NCI-H1105 treated with DMSO at 0.1 percent for 48 hours (cell line): ENCODE measurements at places on chromosomes 4 and X.
A peak's percentile ranks its signal among the peaks of the same experiment; 100 is the strongest.

- DNase-seq = no peak
These were observed 166.1 kb upstream of the PDE5A start for GRCh38 chr4:119794681-119795080.

GRCh38 chr4:55499495-55499894 lies 47.2 kb downstream of the CLOCK start:
- DNase-seq = no peak

DNA sequence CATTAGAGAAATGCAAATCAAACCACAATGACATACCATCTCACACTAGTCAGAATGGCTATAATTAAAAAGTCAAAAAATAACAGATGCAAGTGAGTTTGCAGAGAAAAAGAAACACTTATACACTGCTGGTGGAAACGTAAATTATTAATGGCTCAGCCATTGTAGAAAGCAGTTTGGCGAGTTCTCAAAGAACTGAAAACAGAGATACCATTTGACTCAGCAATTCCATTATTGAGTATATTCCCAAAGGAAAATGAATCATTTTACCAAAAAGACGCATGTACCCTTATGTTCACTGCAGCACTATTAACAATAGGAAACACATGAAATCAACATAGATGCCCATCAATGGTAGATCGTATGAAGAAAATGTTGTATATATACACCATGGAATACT lies 75.0 kb downstream of the NAA11 start:
- DNase-seq = no peak

DNA sequence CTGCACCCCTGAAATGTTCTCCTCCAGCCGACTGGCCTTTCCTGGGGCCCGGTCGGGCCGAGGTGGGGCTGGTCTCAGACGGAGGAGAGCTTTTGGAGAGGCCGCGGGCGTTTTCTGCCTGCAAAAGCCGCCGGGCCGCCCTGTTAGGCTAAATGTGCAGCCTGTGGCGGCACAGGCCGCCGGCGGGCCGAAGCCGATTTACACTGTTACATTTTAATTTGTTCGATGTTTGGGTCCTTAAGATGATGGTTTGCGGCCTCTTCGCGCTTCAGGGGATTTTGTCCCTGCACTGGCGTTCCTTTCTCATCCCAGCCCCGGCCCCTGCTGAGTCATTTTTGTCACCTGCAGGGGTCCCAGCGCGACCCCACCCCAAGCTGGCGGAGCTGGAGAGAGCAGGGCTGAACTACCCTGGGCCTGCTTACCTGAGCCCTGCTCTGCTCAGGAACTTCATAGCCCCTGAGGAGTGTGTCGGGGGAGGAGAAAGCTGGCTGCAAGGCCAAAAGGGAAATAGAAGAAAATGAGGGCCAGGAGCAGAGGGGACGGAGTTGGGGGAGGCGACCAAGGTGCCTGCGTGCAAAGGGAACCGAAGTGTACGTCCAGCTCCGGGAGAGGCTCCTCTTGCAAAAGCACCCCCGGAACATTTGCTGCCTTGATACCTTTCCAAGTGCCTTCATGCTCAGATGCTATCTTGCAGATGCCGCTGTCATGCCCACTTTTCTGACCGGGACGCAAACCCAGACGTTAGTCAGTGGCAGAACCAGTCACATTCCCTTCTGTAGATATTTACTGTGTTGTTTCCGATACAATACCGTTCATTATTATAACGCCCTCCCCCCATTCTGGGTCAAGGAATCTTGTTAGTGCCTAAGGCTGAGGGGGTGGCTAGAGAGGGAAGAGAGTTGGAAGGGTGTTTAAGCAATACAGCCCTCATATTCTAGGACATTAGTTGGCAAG lies 977 bp upstream of the RBBP7 start:
- peak; percentile 34 for DNase-seq

DNA sequence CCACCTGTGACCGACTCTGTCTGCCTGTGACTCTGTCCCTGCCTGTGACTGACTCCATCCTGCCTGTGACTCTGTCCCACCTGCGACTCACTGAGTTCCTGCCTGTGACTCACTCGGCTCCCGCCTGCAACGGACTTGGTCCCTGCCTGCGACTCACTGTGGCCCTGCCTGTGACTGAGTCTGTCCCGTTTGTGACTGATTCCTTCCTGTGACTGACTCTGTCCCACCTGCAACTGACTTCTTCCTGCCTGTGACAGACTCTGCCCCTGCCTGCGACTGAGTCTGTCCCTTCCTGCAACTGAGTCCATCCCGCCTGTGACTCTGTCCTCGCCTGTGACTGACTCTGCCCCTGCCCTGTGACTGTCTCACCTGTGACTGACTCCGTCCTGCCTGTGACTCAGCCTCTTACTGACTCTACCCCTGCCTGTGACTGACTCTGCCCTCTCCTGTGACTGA lies 9.6 kb upstream of the UVSSA start:
- no peak for DNase-seq

- DNase-seq = no peak
These were observed 568.0 kb downstream of the IL1RAPL1 start for GRCh38 chrX:29155286-29155685.

- no peak for DNase-seq
These were observed 192.0 kb upstream of the ETNPPL start for GRCh38 chr4:108954880-108955279.

- no peak for DNase-seq
These were observed 1851.2 kb upstream of the ADGRL3 start for GRCh38 chr4:59348949-59349348.

DNA sequence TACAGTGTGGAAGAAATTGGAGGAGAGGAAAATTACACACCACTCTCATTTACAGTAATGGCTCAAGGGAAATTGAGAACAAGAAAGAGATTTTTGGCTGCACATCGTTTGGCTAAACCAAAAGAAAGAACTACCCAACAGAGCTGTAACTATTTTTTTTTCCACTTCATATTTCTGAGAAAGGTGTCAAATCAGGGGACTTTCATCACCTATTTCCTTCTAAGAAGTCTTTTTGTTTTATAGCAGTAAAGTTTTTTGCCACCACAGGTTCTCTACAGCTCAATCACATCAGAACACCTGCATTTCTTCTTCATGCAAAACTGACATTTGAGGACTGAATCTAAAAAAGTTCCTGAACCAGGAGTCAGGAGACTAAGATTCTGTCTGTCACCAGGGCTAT lies 57.5 kb upstream of the TNIP3 start:
- no peak for DNase-seq

- DNase-seq = no peak
These were observed 145.5 kb downstream of the SHOX start for GRCh38 chrX:776061-776460.

- no peak for DNase-seq
These were observed 109.1 kb downstream of the RBM47 start for GRCh38 chr4:40520533-40520932.

DNA sequence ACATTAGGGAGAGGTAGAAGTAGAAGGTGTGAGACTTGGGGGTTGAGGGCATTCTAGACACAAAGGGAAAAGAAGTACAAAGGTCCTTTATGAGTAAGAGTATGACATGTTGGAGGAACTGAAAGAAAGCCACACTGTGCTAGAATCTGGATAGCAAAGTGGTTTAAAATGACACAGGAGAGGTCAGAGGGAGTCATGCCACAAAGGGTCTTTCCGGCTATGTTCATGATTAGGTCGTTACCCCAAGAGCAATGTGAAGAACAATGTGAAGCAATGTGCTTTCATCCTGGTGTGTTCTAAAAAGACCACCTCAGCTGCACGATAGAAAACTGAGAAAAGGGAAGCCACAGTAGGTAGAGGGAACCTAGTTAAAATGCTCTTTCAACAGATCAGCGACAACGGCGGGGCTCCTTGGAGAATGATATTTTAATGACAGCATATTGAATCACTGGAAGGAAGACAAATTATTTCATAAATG lies 29.2 kb downstream of the SMIM14 start:
- no peak for DNase-seq

- no peak for DNase-seq
These were observed 3.6 kb downstream of the OTUD4 start for GRCh38 chr4:145176641-145177432.

DNA sequence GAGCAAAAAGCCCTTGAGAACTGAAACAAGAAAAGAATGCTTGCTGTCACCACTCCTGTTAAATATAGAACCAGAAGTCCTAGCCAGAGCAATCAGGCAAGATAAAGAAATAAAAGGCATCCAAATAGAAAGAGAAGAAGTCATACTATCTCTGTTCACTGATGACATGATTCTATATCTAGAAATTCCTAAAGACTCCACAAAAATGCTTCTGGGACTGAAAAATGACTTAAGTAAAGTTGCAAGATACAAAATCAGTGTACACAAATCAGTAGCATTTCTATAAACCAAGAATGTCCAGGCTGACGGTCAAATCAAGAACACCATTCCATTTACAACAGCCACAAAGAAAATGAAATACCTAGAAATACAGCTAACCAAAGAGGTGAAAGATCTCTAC lies 552.7 kb upstream of the SLIT2 start:
- DNase-seq = no peak

- DNase-seq = peak; percentile 35
These were observed 299.1 kb upstream of the BMP3 start for GRCh38 chr4:80731436-80731835.

- DNase-seq = peak; percentile 72
These were observed 900 bp downstream of the TRO start for GRCh38 chrX:54921427-54922021.

GRCh38 chr4:15402974-15403373 lies 24.9 kb upstream of the C1QTNF7 start:
- no peak for DNase-seq

DNA sequence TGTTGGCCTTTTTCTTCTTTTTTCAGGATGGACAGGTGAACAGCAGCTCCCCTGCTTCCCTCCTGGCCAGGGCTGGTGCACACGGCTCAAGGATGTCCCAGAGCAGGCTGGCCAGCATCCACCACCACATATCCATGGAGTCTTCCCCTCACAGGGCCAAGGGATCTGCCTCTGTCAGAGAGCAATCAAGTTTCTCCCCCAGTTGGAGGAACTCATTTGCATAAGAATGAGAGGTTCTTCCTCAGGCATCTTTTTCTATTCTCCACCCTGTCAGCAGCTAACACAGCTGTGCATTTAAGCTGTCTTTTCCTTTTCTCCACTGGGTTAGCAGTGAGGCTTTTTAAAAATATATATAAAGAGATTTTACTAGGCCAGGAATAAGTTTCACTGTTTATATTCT lies 143.8 kb downstream of the ANAPC10 start:
- DNase-seq = no peak

DNA sequence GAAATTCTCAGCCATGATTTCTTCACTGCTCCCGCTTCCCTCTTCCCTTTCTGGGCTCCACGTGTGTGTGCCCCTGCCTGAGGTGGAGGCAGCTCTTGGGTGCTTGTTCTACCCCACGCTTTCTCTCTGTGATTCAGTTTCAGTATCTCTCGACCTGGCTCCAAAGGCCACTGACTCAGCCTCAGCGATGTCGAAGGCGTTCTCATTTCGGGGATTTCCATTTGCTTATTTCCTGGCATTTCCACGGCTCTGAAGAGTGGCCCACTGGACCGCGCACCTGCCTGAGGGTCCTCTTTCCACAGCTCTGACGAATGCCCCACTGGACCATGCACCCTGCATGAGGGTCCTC lies 52.4 kb downstream of the GAK start:
- DNase-seq = no peak

- DNase-seq = no peak
These were observed 154.0 kb downstream of the TMEM47 start for GRCh38 chrX:34503119-34503518.

DNA sequence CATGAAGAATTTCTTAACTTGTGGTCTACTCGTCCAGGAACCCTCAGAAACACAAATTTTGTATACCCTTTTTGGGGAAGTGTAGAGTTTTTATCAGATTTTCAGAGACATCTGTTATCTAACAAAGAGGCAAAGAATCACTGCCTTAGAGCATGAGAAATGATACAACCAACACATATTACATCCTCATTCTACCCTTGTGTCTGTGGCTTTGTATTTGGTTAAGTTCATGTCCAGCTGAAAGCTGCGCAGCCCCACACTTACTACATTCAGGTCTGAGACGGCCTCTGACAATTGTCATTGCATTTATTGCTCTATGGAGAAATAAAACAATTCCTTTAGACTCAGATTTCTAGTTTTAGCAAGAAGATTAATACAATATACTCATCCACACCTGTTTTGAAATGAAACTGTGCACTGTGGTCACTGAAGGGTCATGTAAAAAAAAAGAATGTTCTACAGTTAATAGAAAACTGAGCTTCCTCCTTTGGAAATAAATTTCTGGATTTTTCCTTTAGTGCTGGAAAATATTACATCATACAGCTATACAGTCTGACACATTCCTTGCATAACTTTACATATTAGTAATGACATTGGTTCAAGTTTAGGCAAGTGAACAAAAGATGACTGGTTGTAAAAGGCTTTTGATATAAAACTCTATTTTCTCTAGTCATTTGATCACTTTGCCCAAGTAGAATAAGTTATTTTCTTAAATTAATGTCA lies 39.8 kb downstream of the GLRB start:
- DNase-seq = no peak

GRCh38 chr4:40649321-40649720 lies 19.7 kb upstream of the RBM47 start:
- no peak for DNase-seq

DNA sequence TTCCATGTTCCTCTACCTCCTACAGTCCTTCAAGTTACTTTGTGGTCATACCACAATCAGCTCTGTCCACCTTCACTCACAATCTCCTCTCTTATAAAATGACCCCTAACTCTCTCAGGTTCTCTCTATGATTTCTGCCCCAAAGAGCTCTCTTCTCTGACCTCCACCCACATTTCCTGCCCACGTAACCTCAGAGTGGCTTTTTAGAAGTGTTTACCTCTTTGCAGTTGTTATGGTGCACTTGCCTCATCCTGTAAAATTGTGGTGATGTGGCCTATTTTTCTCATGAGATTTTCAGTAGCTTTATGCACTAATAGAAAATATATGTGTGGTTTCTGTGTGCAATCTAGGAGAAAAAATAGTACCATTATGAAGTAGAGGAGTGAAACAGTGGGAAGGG lies 215.8 kb downstream of the PACRGL start:
- no peak for DNase-seq

DNA sequence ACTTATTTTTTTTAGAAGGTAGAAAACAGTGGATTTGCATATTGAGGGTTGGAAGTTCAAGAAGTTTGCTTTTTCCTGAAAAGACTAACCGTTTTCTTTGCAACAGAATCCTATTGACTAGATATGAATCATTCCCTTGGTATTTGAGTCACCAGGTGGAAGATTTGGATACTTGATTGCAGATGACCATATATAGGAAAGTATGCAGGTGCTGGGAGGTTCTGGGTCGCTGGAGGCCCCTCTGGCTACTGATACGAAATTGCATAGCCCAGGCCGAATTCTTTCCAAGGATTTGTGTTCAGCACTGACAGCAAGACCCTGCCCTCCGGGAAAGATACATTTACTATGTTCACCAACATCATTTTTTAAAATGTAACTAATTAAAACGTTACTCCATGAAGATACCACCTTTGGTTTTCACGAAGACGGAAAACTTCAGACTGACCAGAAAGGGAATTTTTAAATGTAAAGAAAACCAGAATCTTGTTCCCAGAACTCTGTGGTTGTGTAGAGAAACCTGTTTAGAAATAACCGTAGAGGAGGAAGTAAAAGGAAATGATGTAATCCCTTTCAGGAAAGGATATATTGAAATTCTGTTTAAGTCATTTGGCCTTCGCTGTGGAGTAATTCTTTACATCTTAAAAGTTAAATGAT lies 946 bp downstream of the ANXA3 start:
- peak; percentile 4 for DNase-seq

- DNase-seq = no peak
These were observed 53.5 kb downstream of the DCLK2 start for GRCh38 chr4:150131581-150132228.

GRCh38 chr4:81919810-81920209 lies 448.1 kb upstream of the RASGEF1B start:
- no peak for DNase-seq
